ENCODE measurements at places on chromosomes 2 and 18.

- DNase-seq = no peak
These were observed 4.2 kb upstream of the MYO7B start for GRCh38 chr2:127531221-127531648.

- DNase-seq = no peak
These were observed 164.3 kb downstream of the RPIA start for GRCh38 chr2:88855620-88856408.

- DNase-seq = no peak
These were observed 762.7 kb upstream of the TMEFF2 start for GRCh38 chr2:192957425-192957824.

DNA sequence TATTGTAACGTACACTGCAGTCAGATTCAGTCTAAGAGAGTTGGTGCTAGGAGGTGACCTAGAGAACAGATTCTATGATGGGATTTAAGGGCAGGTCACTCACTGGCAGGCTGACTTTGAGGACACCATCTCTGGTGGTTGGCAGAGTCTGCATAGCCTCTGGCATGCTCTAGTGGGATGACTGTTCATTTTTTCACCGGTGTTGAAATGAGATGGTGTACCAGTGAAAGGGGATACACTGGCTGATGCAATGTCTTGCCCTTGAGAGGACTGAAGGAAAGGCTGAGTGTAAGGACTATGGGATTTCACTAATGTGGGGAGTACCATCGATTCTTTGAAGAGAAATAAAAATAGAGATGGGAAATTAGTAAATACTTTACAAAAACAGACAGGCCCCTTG, 186.9 kb upstream of the PIEZO2 start:
- DNase-seq = no peak

- DNase-seq = no peak
These were observed 165.3 kb downstream of the THADA start for GRCh38 chr2:43430489-43430888.

Data from left ventricle myocardium inferior (tissue), 1 donor.